ENCODE measurements at places on chromosomes 6 and 20. TPM values are rescaled to one million over a fixed set of nuclear protein-coding genes. Genes with fewer than 3 reads are reported as not detected.

TP53TG5 gene
- total RNA-seq, result not detected

THBD gene
- total RNA-seq, result 5.3 TPM

VSTM2L gene
- total RNA-seq, result 0.75 TPM

- no peaks in the 10 kb centered on the region for H3K4me1 ChIP-seq
- DNase-seq, result peak; percentile 66
- no peaks in the 10 kb centered on the region for H3K36me3 ChIP-seq
- H3K27ac ChIP-seq, result peak within 1 kb of the TSS; percentile 85
- peak within 1 kb of the TSS; percentile 77 for H3K4me3 ChIP-seq
Observed at GRCh38 chr20:1894951-1895673, at the start of gene SIRPA. Gene SIRPA (plus strand): TSS chr20:1895407. CDS start chr20:1895448, 41 bp downstream.

CRYBG1 gene
- 10.9 TPM for total RNA-seq

SLC22A16 gene
- total RNA-seq, result 0.11 TPM

MYLK4 gene
- 0.22 TPM for total RNA-seq

GRCh38 chr20:45098103-45098773, 2.7 kb downstream of the KCNS1 start:
- peaks cover 4% of the 10 kb centered on the region for H3K27me3 ChIP-seq
- no peaks in the 10 kb centered on the region for H3K4me1 ChIP-seq
- no peaks in the 10 kb centered on the region for H3K36me3 ChIP-seq
- no peak overlapping the region for H3K27ac ChIP-seq
- no peak overlapping the region for H3K4me3 ChIP-seq

PPIL6 gene
- total RNA-seq, result not detected

- DNase-seq, result no peak
- no peaks in the 10 kb centered on the region for H3K27me3 ChIP-seq
- H3K27ac ChIP-seq, result no peak overlapping the region
- no peaks in the 10 kb centered on the region for H3K4me1 ChIP-seq
- no peak overlapping the region for H3K4me3 ChIP-seq
Observed at GRCh38 chr6:30819297-30819917, 64.9 kb upstream of the DDR1 start.

EBF4 gene
- total RNA-seq, result 8.7 TPM

DNA sequence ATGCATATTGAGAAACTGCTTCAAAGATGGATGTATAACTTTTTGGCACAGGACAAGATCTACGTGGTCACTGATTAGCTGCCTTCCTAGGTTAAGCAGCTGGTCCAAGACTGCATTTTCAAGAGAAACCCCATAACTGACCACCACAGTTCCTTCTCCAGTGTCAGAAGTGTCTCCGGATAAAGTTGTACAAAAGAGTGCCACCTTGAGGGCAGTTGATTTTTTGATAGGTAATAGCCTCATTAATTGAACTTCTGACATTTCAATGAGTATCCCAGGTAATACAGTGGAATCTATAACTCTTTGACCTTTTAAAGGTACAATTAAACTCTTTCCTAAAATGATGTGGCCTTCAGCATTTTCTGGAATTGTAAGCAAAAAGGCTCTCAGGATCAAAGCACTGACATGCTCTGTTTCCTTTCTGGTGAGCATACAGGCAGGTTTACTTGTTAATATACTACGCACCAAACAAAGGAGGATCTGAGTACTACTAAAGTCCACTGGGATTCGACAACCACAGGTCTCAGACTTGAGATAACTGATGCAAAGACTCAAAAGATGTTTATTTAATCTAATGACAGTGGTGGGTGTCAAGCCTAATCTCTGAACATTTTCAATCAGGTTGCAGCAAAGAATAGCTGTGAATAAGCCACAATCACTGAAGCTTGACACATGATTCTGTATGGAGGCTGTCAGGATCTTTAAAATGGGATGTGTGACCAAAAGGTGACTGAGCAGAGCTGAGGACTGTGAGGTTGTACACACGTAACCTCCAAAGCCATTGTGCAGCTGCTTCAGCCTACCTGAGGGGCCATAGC, 21.2 kb downstream of the MKKS start:
- no peak for DNase-seq
- no peak overlapping the region for H3K27ac ChIP-seq
- no peaks in the 10 kb centered on the region for H3K4me1 ChIP-seq
- peaks cover 3% of the 10 kb centered on the region for H3K36me3 ChIP-seq
- no peaks in the 10 kb centered on the region for H3K27me3 ChIP-seq

GRCh38 chr6:15254070-15254975, 8.5 kb downstream of the JARID2 start:
- DNase-seq, result no peak
- no peaks in the 10 kb centered on the region for H3K36me3 ChIP-seq
- no peak overlapping the region for H3K27ac ChIP-seq
- no peak overlapping the region for H3K4me3 ChIP-seq
- H3K4me1 ChIP-seq, result no peaks in the 10 kb centered on the region
- no peaks in the 10 kb centered on the region for H3K27me3 ChIP-seq

SYNCRIP gene
- total RNA-seq, result 41.8 TPM

DNA sequence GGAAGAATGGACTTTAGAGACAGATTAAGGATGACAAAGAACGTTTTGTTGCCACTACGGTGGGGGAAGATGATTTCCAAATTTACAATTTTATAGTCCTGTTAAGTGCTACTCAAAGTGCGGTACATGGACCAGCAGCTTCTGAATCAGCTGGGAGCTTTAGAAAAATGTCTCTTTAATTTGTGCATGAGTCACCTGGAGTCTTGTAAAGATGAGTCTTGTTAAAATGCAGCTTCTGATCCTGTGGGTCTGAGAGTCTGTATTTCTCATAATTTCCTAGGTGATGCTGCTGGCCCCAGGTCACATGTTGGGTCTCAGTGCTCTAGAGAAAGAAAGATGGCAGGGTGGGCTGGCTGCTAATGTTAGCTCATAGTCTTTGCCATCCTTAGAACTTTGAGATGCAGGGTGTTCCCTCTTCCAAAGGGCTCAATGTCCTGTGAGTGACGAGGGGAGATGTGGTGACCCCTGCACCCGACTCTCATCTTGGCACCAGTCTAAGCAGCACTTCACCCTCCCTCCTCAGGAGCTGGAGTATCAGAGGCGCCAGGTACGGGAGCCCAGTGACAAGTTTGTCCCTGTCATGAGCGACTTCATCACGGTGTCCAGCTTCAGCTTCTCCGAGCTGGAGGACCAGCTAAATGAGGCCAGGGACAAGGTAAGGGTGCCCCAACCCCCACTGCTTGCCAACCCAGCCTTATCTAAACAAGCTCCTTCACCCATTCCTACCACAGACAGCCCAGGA, 34.5 kb downstream of the MOCS1 start:
- H3K27me3 ChIP-seq, result no peaks in the 10 kb centered on the region
- peak; percentile 27 for DNase-seq
- no peak overlapping the region for H3K27ac ChIP-seq
- peaks cover 21% of the 10 kb centered on the region for H3K4me1 ChIP-seq

PRR18 gene
- total RNA-seq, result 3.6 TPM
